ENCODE measurements at places on chromosomes 1 and 21. TPM values are rescaled to one million over a fixed set of nuclear protein-coding genes. Genes with fewer than 3 reads are reported as not detected.
A peak's percentile ranks its signal among the peaks of the same experiment; 100 is the strongest.

GRCh38 chr1:224109981-224110380 is 3.9 kb upstream of the FBXO28 start:
- DNase-seq, result no peak

- DNase-seq, result no peak
Measured at GRCh38 chr1:182833271-182833670, 5.9 kb upstream of the DHX9 start.

- DNase-seq, result no peak
Measured at GRCh38 chr21:14687268-14687625, 141.1 kb upstream of the SAMSN1 start.

DNA sequence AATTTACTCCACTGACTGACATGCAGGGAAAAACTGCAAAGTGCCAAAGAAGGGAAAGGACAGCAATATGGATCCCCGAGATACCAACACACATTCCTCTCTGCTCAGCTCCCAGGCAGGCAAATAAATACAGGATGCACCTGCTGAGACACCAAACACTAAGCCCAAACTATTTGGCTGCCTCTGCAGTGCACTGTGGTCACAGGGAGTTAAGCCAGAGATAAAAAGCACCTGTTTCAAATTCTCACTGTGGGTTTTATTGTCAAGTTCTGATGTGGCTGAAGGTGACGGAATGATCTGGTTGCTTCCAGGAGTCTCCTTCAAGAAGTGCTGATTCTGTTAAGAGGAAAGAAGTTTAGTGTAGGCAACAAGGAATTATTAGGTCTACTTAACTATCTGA is 17.7 kb downstream of the TEX38 start:
- DNase-seq, result no peak

- DNase-seq, result no peak
Measured at GRCh38 chr1:113197719-113198330, 124.8 kb downstream of the LRIG2 start.

- no peak for DNase-seq
Measured at GRCh38 chr1:208479435-208479834, 235.3 kb upstream of the PLXNA2 start.

GRCh38 chr1:8989821-8990220 is 36.4 kb downstream of the SLC2A7 start:
- DNase-seq, result no peak

DNA sequence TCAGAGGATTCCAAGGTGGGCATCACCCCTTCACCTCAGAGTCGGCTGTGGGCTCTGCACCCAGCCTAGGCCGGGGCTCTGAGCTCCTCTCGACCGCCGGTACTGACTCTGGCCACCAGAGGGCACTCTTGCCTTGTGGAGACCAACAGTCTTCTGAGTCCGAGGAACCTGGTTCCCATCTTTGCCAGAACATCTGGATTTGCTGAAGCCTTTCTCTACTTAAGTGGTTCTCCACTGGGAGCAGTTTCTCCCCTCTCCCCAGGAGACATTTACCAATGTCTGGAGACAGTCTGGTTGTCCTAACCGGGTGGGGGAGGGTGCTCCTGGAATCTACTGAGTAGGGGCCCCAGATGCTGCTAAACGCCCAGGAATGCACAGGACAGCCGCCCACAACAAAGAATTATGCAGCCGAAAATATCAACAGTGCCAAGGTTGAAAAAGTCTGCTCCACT is 9.4 kb downstream of the ETV3L start:
- DNase-seq, result peak; percentile 91

GRCh38 chr21:27776925-27777553 is 810.2 kb upstream of the ADAMTS5 start:
- DNase-seq, result peak; percentile 40

GRCh38 chr1:224287714-224288113 is 42.3 kb downstream of the NVL start:
- DNase-seq, result no peak

- no peak for DNase-seq
Measured at GRCh38 chr1:81998165-81998564, 197.4 kb downstream of the ADGRL2 start.

DNA sequence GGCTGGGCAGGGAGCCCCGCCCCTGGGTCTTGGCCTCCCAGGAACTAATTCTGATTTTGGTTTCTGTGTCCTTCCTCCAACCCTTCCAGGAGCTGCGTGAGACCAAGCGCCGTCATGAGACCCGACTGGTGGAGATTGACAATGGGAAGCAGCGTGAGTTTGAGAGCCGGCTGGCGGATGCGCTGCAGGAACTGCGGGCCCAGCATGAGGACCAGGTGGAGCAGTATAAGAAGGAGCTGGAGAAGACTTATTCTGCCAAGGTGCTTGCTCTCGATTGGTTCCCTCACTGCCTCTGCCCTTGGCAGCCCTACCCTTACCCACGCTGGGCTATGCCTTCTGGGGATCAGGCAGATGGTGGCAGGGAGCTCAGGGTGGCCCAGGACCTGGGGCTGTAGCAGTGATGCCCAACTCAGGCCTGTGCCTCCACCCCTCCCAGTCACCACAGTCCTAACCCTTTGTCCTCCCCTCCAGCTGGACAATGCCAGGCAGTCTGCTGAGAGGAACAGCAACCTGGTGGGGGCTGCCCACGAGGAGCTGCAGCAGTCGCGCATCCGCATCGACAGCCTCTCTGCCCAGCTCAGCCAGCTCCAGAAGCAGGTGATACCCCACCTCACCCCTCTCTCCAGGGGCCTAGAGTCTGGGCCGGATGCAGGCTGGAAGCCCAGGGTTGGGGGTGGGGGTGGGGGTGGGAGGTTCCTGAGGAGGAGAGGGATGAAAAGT is 18.5 kb upstream of the SEMA4A start:
- DNase-seq, result no peak

GRCh38 chr1:147245586-147246021 is 3.1 kb downstream of the CHD1L start:
- no peak for DNase-seq

GRCh38 chr1:117658676-117659075 is 52.8 kb downstream of the TENT5C start:
- no peak for DNase-seq

DNA sequence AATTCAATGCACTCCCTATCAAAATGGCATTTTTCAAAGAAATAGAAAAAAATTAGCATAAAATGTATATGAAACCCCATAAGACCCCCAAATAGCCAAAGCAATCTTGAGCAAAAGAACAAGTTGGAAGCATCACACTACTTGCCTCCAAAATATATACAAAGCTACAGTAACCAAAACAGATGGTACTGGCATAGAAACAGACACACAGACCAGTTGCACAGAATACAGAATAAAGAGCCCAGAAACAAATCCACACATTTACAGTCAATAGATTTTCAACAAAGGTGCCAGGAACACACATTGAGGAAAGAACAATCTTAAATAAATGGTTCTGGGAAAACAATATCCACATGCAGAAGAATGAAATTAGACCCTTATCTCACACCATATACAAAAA is 350.8 kb downstream of the DSCAM start:
- DNase-seq, result no peak

- no peak for DNase-seq
Measured at GRCh38 chr21:29961291-29962027, 21.7 kb upstream of the GRIK1 start.

GRCh38 chr1:217188280-217189237 is 442.3 kb downstream of the GPATCH2 start:
- DNase-seq, result no peak

- DNase-seq, result no peak
Measured at GRCh38 chr1:173023343-173023742, 27.4 kb downstream of the TNFSF18 start.

DNA sequence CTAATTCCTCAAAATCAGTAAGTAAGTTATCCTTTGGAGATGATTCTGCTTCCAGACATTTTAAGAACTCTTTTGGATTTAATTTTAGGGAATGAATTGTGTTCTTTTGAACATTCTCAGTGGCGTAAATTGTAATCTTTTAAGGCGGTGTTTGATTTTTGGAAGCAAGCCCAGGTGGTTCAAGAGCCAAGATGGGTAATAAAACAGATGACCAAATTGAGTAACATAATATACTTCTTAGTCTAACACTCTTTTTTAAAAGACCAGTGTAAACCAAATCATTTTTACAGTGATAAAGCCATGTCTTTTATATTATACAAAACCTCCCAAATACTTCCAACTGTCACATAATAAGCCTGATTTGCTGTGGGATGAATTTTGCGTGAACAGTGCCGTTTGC is 133.8 kb downstream of the LRRC40 start:
- DNase-seq, result no peak

- no peak for DNase-seq
Measured at GRCh38 chr1:175197531-175197930, 5.0 kb upstream of the KIAA0040 start.

GRCh38 chr1:220453371-220453770 is 74.6 kb upstream of the MARK1 start:
- no peak for DNase-seq

GRCh38 chr1:79777481-79778219 is 771.1 kb upstream of the ADGRL4 start:
- no peak for DNase-seq

Gene TMIGD3
- total RNA-seq, result 0.64 TPM

Gene DYNLT4
- 0.35 TPM for total RNA-seq

Gene HLX
- 4.0 TPM for total RNA-seq

Gene SLC1A7
- 0.32 TPM for total RNA-seq

Gene ADSS2
- 5.1 TPM for total RNA-seq

Gene ITLN2
- not detected for total RNA-seq

Gene IL10RB
- 6.3 TPM for total RNA-seq

Gene EIF2D
- total RNA-seq, result 26.4 TPM

Gene IFI16
- total RNA-seq, result 24.2 TPM

Gene KLF17
- total RNA-seq, result not detected

Gene TSSK3
- 2.0 TPM for total RNA-seq
